ENCODE measurements at places on chromosomes 2 and 18.

DNA sequence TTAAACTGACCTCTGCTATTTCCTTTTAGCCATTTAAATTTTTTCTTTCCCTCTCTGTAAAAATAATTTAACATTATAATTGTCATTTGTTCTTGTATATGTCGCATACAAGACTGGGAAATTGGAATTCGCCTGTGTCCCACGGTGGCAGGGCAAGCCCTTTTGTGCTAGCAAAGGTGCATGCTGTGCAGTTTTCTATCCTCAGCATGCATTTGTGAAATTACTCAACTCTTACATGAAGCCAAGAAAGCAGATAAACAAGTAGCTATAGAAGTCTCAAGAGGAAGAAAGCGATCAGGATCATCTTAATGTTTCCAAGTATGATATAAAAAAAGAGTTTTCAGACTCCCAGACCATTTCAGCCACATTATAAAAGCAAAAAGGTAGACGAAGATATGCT is 392.6 kb upstream of the CHST9 start:
- no peak for DNase-seq

- DNase-seq, result peak; percentile 75
Measured at GRCh38 chr18:75376004-75376403, 51.5 kb downstream of the SMIM21 start.

DNA sequence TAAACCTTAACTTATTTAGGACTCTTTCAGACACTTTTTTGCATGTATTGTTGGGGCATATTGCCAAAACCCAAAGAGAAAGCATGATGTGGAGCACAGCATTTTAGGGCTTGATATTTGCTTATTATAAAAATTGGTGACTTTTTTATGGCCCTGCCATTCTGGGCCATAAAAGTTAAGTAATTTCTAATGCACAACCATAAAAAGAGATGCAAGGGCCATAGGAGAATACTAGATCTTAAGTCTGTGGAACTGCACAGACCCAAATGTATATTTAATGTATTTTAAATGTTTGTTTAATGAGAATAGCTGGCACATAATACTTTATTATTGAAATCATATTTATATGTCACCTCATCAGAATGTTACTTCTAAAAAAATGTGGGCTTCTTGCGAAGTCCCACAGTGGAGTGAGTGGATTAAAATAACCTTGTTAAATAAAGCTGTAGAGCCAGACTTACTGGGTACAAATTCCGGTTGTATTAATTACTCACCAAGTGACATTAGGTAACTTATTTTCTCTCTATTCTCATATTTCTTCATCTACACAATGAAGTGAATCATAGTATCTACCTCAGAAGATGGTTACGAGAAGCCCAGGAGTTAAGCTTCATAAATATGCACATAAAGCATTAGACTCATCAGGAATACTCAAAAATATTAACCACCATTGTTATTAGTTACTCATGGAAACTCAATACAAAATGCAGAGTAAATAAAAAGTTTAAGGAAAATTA is 52.2 kb downstream of the HNMT start:
- peak; percentile 86 for DNase-seq

GRCh38 chr18:12828116-12829051 is 55.7 kb downstream of the PTPN2 start:
- no peak for DNase-seq

- peak; percentile 44 for DNase-seq
Measured at GRCh38 chr2:201406077-201406662, 45.1 kb downstream of the TRAK2 start.

- no peak for DNase-seq
Measured at GRCh38 chr2:6590442-6590841, 275.3 kb downstream of the CMPK2 start.

GRCh38 chr2:9247786-9248185 is 41.2 kb downstream of the ASAP2 start:
- DNase-seq, result no peak

DNA sequence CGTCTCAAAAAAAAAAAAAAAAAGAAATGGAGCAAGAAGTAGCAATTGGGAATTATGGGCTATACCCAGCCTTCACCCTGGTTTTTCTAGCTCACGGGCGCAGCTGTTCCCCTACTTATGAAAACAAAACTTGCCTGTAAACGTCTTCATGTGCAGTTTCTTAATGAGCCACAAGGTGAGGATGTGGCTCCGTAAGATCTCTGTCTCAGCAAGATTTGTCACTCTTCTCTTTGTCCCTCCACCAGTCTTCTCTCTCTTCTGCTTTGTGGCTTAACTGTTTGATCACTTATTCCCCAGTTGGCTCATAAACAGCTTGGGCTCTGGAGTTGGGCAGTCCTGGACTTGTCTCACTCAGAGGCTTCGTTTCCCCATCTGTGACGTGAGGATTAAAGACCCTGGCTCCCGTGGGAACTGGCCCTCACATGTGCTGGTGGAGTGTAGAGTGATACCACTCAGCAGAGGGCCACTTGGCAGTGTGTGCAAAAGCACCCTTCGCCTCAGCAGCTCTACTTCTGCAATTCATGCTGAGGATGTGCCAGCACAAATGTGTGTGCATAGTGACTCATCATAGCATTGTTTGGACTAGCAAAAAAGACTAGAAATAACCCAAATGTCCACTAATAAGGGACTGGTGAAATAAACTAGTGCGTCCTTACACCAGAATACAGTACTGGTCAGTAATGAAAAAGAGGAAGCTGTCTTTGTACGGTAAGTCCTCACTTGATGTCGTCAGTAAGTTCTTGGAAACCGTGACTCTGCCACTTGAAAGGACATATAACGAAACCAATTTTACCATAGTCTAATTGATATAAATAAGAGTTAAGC is 8.7 kb downstream of the CEP68 start:
- peak; percentile 84 for DNase-seq

- DNase-seq, result peak; percentile 71
Measured at GRCh38 chr2:137910641-137911040, 53.6 kb upstream of the HNMT start.

- peak; percentile 3 for DNase-seq
Measured at GRCh38 chr18:69408522-69408921, 7.8 kb downstream of the DOK6 start.

GRCh38 chr18:26228562-26229260 is 2.5 kb downstream of the TAF4B start:
- peak; percentile 9 for DNase-seq

DNA sequence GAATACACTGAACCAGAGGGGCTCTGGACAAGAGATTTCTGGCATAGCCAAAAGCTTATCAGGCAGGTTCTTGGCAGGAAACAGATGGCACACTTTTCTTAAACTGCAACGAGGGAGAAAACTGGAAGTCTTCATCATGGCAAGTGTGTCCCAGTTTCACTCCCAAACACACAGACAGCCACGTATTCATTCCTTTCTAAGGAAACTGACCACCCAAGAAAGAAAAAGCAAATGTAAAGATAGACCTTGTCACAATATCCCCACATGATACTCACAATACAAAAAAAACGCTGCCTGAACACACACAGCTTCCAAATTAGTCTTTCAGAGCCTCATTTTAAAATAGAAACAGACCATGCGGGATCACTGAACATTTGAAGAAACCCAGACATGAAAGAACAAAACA is 40.6 kb upstream of the RTTN start:
- no peak for DNase-seq

DNA sequence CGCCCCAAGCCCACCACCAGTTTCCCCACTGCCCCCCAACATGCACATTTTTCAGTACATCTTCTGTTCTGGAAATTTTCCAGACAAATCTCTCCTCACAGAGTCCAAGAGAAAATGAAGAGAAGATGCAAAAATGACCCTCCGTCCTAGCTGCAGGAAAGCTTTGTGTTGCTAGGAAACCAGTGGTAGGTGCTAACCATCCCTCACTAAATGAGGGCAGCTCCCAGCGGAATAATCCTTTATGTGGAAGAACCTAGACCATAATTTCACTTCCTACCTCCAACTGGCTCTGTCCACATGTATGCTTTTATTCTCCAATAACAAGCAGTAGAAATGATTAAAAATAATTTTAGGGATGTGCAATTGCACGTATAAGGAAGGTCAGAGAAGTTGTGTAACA is 311.9 kb upstream of the EPHA4 start:
- no peak for DNase-seq

Data from PC-3 (cell line).